PC-9 (cell line): ENCODE measurements at places on chromosomes 1 and 21.

GRCh38 chr1:226809785-226810571, 60.4 kb upstream of the PSEN2 start:
- no peak for DNase-seq

DNA sequence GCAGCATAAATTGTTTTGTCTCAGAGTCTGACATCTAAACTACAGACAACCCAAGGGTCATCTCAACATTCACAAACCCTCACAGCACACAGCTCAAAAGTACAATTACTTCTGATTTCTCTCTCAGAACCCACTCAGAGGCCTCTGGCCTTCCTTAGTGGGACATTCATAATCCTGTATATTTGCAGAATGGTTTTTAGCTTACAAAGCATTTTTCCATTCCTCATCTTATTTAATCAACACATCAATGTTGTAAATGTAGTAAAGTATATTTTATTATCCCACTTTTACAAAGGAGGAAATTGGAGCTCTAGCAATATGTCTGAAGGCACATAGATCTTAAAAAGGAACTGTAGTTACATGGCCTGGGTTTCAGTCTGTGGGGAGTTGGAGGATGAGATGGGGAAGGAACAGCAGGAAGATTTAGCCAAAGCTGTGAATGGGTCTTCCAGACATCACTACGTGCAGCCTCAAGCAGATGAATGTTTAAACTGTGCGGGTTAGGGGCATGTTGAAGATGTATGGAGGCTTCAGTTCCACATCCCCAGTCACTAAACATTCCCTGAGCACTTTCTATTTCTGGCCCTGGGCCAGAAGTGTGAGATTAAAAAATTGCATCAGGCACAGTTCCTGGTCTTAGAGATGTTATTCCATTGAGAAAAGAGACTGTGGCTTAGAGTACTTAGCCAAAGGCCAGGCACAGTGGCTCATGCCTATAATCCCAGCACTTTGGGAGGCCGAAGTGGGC, 13.3 kb downstream of the AKNAD1 start:
- no peak for DNase-seq

DNA sequence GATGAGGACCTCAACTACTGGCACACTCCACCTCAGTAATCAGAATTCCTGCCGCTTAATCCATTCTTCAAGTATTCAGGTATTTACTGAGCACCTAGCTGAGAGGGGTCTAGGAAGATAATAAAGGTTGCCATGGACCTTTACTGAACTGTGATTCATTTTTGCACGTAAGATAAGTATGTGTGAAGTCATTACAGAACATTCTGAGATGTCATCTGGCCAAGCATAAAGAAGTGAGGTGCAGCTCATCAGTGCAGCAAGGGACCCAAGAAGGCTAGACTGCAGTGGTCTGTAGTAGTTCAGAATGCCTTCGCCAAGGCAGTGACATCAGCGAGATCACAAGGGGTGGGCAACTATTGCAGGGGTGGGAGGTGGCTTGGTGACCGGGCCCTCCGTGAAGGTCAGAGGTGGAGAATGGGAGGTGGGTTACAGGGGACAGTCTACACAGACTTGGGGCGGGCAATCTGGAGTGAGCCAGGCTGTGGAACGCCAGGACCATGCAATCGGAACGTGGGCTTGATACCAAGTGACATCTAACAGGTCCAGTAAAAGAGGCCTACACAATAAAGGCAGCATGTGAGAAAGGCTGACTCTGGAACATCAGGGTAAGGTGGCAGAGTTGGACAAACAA, 107.4 kb downstream of the SLC45A1 start:
- no peak for DNase-seq

GRCh38 chr1:39952359-39953110, 2.4 kb upstream of the MFSD2A start:
- DNase-seq = no peak

GRCh38 chr1:47215713-47216112, 16.3 kb downstream of the TAL1 start:
- DNase-seq = no peak

GRCh38 chr1:172547071-172547470, 14.1 kb downstream of the SUCO start:
- no peak for DNase-seq
